GM20000 (cell line): ENCODE measurements at places on chromosomes 2 and 18.

DNA sequence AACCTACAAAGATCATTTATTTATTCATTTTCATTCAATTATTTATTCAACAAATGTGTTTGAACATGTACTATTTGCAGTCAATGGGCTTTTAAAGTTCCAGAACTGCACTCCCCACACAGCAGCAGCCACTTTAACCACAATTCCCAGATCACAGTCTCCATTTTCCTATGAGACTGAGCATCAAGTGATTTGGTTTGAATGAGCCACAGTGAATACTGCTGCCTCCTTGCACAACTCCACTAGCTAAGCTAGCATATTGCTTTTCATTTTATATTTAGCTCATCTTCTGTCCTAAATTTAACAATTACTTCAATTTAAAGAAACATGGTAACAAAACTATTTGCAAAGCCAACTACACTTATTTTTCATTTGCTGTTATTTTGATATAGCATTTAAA, 353.4 kb upstream of the VRK2 start:
- no peak for DNase-seq

DNA sequence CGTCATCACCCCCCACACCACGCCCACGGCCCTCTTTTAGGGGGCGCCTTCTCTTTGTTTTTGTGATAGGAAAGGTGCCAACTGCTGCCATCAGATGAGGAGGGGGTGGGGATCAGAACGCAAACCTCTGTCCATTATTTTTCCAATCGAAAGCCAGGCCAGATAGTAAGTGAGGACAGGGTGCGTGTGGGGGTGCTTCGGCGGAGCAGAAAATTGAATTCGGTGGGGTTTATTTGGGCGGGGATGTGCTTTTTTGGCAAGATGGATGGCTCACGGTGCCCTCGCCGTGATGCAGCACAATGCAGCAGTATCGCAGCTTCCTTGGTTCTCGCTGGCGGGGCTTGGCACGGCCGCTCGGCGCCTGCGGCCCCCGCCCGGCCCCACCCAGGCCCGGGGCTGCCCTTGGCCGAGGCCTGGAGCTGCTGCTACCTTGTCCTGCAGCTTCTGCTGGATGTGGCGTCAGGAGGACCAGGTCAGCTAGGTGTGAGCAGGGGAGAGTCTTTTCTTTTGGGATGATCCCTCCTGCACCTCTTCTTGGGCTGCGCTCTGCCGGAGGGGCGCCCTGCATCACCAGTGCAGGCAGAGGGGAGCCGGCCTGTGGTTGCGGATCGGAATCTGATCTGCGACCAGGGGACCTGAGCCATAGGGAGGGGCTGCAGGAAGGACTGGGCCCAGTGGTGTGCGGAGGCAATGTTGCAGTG, 1.3 kb downstream of the SPTBN1 start:
- DNase-seq: peak; percentile 34

- DNase-seq: no peak
Measured at GRCh38 chr2:229193281-229193680, 77.8 kb downstream of the PID1 start.

- no peak for DNase-seq
Measured at GRCh38 chr2:10329880-10330699, 27.4 kb downstream of the HPCAL1 start.

GRCh38 chr2:180523621-180524340, 456.6 kb upstream of the UBE2E3 start:
- no peak for DNase-seq

DNA sequence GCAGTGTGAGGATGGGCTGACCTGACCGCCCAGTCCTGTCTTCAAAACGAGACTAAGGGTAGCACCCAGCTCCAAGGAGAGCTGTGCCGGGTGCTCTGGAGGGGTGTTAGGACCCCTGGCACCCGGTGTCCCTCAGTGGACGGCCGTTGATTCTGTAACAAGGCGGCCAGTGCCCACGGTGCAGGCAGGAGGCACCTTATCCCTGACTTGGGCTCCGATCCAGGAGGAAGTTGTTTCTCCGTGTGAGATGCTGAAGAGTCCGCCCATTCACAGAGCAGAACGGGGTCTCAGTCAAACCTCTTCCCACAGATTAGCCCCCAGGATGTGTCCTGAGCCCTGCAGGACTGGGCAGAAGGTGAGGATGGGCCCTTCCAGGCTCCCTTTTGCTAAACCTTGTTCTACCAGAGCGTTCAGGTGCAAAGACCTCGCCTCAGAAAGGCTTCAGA, 123.0 kb downstream of the NFATC1 start:
- DNase-seq: no peak

DNA sequence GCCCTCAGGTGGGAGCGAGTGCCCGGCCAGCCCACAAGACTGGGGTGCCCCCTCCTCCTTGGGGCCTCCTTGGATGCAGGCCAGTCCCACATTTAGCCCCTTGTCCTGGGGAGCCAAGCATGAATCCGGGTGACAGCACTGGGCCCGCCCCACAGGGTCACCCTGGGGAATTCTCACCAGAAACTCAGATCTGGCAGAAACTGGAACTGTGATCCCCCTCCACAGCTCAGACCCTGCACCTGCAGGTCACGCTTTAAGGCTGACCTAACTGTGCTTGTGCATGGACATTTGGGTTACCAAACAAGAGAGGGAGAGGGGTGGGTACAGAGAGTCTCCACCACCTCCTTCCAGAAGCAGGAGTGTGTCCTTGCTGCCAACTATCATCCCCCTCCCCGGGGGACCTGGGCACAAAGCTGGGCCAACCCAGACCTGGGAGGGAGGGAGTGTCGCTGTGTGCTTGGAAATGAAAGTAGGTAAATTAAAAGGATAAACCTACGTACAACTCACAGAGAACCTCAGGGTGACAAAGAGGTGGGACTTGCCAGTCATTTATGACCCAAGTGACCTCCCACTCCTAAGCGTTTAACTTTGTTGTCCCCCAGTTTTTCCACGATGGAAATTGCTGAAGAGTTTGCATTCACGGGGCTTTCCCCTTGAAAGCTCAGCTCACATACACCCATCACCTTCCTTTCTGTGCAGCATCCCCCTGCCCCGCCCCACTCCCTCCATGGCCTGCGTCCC, 9.1 kb downstream of the ITM2C start:
- peak; percentile 78 for DNase-seq

GRCh38 chr2:47606172-47606571, 176.8 kb upstream of the MSH6 start:
- no peak for DNase-seq

DNA sequence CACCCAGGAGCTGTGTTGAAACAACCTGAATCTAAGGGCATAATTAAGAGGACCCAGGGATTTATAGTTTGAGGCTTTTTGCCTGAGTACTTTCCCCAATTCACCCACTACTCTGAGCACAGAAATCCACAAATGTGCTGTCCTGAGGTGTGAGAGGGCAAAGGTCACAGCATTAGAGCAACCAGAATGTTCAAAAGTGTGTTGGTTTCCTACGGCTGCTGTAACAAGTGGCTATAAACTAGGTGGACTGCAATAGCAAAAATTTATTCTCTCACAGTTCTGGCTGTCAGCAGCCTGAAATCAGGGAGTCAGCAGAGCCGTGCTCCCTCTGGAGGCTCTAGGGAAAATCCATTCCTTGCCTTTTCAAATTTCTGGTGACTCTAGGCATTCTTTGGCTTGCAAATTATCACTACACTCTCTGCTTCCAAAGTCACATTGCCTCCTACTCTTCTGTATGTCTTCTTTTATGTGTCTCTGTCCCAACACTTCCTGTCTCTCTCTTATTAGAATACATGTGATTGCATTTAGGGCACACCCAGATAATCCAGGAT, 91.4 kb upstream of the TACR1 start:
- no peak for DNase-seq

DNA sequence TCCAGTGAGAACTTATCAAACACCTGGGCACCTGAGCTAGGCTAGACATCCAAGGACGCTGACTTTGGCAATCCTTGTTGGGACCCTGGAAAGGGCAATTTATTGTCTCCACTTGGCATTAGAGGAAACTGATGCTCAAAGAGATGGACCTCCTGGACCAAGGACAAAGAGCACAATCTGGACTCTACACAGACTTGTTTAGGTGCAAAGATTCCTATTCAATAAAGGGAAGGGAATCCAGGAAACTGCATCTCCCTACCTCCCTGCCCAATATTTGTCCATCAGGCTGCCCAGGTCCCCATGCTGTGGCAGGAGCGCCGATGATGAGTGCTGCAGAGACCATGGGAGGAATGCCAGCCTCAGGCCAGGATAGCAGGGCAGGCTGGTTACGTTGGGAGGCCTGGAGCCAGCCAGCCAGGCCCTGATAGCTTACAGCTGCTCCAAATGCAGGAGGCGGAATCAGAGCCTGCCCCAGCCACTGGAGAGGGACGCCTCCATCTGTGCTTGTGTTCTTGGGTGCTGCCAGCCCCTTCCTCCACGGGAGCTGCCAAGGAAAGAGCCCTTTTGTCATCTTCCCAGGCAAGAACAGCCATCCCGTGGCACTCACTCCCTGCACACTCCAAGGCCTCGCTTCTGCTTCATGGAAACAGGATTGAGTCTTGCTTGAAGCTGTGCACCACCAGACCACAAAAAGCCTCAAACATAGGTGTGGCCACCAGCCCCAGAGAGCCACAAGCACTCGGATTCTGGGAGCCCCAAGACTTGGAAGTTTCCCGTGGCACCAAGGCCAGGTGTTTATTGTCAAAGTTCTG, 60.0 kb downstream of the HS1BP3 start:
- no peak for DNase-seq

GRCh38 chr2:112877423-112877822, 33.5 kb upstream of the IL37 start:
- no peak for DNase-seq

- DNase-seq: no peak
Measured at GRCh38 chr18:63758615-63759240, 16.5 kb upstream of the SERPINB7 start.

GRCh38 chr2:30666266-30666874, 140.9 kb downstream of the CAPN13 start:
- no peak for DNase-seq

DNA sequence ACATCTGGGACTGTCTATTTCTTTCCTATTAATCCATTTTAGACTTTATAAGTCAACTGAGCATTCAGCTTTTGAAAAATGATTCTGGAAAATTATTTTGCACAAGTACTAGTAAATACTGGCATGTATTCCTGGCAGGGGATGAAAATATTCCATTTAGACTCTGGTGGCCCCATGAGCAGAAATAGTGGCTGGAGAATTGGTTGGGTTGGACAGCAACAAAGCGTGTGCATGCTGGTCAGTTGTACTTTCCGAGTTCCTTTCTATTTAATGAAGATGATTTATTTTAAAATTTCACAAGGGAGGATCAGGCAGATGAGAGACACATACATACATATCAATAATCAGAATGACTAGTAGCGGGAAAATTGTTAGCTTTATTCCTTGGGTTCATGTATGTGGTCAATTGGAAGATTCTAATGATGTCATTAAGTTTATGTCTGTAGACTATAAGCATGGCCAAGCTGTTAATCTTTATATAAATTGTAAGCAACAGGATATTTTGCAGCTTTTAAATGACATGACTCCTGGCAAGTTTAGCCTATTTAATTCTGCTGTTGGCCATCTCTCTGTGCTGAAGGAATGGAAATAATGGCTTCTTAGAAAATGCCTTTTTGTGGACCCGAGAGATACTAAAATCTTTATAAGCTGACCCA, 541.6 kb downstream of the SLC4A3 start:
- no peak for DNase-seq

GRCh38 chr2:29703336-29703735, 218.1 kb downstream of the ALK start:
- DNase-seq: no peak

- no peak for DNase-seq
Measured at GRCh38 chr2:43707255-43708015, 31.2 kb upstream of the C1GALT1C1L start.

- DNase-seq: no peak
Measured at GRCh38 chr2:43083710-43084698, 142.4 kb downstream of the ZFP36L2 start.

- peak; percentile 2 for DNase-seq
Measured at GRCh38 chr2:164388511-164388910, 232.8 kb downstream of the GRB14 start.

- no peak for DNase-seq
Measured at GRCh38 chr18:6650127-6650507, 79.4 kb upstream of the ARHGAP28 start.

- DNase-seq: no peak
Measured at GRCh38 chr18:55964171-55964570, 376.2 kb upstream of the TCF4 start.

GRCh38 chr2:85999061-85999831, 106.4 kb downstream of the POLR1A start:
- peak; percentile 77 for DNase-seq

- no peak for DNase-seq
Measured at GRCh38 chr2:102304268-102304667, 7.1 kb upstream of the IL1RL1 start.

GRCh38 chr2:113791697-113792590, 35.5 kb upstream of the SLC35F5 start:
- peak; percentile 47 for DNase-seq

DNA sequence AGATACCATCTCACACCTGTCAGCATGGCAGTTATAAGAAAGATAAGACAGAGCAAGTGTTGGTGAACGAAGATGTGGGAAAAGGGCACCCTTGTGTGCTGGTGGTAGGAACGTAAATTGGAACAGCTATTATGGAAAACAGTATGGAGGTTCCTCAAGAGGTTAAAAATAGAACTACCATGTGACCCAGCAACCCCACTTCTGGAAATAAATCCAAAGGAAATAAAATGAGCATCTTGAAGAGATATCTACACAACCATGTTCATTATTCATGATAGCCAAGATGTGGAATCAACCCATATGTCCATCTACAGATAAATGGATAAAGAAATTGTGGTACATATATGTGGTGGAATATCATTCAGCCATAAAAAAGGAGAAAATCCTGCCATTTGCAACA, 26.9 kb downstream of the NGEF start:
- no peak for DNase-seq

DNA sequence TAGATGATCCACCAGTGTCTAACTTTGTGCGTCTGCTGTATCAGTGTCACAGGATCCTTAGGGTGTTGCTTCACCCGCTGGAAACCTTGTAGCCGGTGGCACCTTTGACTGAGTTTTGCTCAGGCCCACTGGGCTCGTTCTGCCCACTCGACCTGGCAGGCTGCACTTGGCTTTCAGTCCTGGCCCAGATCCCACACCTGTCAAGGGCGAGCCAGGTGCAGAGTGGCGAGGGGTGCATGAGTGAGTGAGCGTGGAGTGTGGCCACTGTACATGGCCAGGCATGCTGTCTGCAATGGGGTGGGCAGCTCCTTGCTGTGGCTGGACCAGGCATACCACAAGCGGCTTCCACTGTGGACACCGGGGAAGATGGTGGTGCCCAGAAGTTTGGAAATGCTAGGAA, 179.0 kb downstream of the FAM210A start:
- no peak for DNase-seq

- DNase-seq: no peak
Measured at GRCh38 chr18:2897448-2898185, 50.8 kb downstream of the EMILIN2 start.

GRCh38 chr18:28409811-28410210, 232.9 kb upstream of the CDH2 start:
- DNase-seq: no peak

- no peak for DNase-seq
Measured at GRCh38 chr2:232486558-232487384, 863 bp downstream of the ECEL1 start.

- no peak for DNase-seq
Measured at GRCh38 chr2:176066645-176067588, 16.8 kb downstream of the EVX2 start.
